Stimulated activated CD4-positive, alpha-beta T cell treated with anti-CD3 and anti-CD28 coated beads, Interleukin-1b, Interleukin-23, amount 100 ng/mL, for 4 hours (primary cell): ENCODE measurements at places on chromosomes 12 and 14.

DNA sequence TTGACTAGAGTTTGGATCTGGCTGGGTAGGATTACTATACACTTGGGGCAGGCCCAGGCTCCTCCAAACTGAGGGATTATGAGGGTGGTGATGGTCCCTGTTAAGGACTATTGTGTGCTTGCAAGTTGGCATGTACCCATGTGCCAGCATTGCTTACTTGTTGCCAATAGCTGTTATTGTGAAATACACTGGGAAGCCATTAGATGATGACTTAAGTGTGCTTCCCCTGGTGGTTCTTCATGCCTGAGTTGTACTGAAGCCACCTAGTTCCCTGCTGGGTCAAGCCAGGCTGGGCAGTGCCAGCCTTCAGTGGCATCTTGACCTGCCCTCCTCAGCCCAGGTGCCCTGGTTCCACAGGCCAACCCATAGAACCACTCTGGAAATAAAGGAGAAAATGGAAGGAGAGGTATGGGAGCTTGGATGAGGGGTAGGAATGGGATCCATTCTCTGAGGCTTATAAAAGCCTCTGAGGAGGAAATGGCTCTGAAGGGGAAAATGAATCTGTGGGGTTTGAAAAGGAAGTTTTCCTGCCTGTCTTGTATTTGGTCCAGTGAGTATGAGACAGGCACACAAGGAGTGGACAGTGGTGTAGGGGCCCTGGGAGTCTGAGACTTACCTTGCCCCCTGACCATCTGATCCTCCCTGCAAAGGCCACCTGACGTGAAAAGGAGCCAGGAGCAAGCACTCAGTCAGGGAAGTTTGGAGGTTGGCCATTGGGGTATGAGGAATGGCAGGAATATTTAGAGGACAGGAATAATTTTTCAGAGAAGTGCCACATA is 724 bp downstream of the LTB4R start:
- DNase-seq, result no peak

- DNase-seq, result no peak
These were observed 26.6 kb upstream of the LIMA1 start for GRCh38 chr12:50309950-50310349.

- DNase-seq, result no peak
These were observed 21.6 kb upstream of the GOLGA3 start for GRCh38 chr12:132850291-132850690.

GRCh38 chr14:72726444-72726843 is 167.5 kb downstream of the DPF3 start:
- no peak for DNase-seq

DNA sequence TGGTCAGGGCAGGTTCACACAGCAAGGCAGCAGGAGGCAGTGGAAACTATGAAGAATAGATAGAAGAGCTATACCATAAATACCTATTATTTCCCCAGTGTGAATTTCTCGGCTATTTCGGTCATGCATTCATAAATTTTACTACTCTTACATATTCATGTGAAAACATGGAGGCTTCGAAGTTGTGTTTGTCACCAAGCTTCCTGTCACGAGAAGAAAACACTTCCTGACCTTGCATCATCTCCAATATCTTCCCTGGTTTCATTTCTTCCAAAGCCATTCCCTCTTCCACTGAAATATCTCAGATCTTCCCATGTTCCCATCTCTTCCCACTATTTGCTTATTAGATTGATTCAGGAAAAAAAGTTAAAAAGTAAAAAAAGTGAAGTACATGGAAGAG is 80.4 kb downstream of the CPNE8 start:
- no peak for DNase-seq

DNA sequence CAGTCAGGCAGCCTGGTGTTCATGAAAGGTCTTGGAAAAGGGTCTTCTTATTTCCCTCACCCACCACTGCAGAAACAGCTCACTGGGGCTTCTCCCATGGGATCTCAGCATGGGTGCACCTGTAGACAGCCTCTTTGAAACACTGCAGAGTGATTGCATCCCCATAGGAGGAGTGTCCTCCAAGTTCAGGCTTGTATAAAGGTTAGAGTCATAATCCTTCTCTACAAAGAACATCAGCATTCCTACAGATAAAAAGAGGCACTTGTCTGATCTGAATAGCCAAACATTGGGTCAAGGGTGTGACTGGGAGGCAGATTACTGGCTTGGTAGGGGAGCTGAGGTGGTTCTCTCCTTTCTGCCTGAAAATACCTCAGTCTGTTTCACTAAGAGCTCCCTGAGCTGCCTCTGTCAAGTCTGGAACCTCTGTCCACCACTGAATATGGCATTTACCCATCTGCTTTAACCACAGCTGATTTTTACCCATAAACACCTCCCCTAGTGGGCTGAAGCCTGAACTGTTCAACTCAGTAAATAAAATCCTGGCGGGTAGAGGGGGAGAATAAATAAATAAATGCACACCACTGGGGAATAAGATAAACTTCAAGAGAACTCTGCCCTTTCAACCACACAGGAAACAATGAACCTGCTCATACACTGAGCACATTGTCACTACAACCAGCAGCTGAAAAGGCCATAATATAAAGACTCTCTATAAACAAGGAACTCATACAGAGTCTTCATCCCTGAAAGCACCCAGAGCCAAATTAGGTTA is 120.7 kb upstream of the SCAF11 start:
- DNase-seq, result no peak

DNA sequence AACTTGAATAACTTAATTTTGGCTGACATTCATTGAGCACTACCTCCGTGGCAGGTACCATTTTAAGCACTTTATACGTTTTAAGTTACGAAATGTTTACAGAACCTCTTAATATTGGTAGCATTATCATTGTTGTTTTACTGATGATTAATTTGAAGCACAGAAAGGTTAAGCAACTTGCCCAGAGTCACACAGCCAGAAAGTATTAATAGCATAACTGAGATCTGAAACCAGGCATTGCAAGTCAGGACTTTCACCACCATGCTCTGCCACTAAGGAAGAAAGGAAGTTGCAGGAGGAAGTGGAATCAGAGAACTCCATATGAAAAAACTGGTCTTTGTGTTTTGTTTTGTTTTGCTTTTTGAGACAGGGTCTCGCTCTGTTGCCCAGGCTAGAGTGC is 28.2 kb upstream of the BCAT1 start:
- no peak for DNase-seq

DNA sequence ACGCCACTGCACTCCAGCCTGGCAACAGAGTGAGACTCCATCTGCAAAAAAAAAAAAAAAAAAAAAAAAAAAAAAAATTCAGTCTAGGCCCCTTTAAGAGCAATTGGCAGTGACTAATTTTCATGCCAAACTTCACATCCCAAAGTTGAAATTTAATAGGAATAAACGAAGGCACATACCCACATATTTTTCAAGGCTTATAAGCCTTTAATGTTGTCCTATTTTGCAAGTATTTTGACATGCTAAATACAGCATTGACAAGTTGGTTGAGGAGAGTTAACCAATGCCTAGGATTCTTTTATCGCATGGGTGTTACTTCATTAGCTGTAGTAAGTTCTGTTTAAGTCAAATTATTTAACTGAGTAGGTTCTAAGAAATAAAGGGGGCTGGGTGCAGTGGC is 23.5 kb upstream of the HIP1R start:
- no peak for DNase-seq

DNA sequence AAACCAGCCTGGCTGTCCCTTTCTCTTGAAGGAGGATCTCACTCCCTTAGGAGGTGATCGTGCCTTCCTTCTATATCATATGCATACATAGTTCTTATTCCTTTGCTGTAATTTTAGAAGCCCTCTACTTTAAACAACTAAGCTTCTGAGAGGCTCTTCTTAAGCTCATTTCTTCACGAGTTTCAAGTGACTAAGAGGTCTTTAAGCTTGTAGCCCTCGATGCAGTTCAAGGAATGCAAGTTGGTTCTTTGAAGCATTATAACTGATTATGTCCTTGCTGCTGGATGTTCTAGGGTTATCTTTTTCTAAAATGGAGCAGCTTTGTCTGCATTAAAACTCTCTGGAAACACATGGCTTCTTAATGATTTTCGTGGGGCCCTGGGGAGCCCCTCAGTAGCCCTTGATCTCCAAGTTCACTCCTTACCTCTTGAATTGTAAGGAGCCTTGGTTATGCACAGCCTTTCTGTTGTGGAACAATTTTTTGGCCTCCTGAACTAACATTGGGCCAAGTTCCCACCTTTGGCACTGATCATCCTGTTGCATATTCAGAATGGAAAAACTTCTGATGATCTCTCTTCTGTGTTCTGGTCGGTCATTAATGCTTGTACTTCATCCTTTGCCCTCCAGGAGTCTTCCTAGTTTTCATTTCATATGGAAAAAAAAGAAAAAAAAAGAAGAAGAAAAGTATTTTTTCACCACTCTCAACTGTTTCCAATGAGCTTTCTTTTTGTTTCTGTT is 12.6 kb downstream of the RASSF8 start:
- DNase-seq, result no peak

- no peak for DNase-seq
These were observed 108.5 kb downstream of the DUSP6 start for GRCh38 chr12:89243771-89244170.

DNA sequence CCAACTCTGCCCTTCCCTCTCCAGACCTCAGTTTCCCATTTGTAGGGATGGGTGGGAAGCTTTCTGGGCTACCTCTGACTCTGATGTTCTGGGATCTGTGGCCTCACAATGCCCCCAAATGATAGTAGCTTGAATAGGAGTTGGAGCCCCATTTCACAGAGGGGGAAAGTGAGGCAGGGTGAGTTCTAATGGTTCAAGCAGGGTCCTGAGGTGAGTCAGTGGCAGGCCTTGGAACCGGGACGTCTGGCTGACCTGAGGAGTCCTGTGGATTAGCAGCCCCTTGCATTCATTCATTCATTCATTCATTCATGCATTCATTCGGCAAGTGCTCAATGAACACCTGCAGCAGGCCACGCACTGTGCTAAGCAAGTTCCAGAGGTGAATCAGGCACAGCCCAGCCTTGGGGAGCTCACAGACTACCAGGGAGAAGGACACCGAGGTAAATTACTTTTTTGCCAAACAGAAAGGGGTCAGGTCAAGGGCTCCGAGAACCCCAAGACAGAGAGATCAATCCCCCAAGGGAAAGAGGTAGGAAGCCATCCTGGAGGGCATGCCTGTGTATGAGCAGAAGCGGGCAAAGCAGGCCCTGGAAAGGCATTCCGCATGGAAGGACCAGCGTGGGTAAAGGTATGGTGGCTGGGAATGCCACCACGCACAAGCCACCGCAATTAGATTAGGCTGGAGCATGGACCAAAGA is 818 bp upstream of the TMEM119 start:
- no peak for DNase-seq

GRCh38 chr14:50619569-50620141 is 48.5 kb downstream of the SAV1 start:
- no peak for DNase-seq

GRCh38 chr12:116299064-116299463 is 21.6 kb upstream of the MED13L start:
- DNase-seq, result no peak

DNA sequence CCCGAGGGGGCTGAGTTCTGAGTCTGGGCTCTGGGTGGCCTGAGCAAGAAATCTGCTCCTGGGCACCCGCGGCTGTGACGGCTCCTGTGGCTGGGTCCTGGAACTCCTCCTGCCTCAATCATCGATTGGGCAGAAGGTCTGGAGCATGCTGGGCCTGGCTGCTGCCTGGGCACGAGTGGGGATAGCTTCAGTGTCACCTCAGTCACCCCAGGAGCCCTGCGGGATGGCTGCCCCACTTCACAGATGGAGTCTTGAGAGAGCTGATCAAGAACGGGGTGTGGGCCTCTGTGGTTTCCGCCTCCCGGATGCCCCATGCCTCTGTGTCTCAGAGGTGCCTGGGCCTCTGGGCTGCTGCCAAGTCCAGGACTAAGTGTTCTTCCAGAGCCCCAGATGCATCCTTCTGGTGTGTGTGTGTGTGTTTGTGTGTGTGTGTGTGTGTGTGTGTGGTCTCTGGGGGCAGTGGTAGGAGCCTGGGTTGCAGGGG is 185.6 kb upstream of the C14orf180 start:
- peak; percentile 21 for DNase-seq

DNA sequence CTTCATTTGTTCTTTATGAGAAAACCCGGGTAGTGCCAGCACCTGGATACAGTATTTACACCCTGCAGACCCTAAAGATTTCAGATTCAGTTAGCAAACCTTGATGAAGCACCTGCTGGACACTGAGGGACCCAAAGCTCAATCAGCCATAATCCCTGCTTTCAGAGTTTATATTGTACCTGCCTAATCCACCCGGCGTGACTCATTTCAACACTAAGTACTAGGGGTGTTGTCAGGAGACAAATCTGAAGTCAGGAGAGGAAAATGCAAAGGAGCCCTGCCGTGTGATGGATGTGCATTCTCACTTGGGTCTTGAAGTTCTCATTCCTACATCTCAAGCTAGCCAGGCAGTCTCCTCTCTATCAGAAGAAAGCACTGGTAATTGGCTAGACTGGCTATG is 176.7 kb upstream of the BCL2L14 start:
- DNase-seq, result no peak

DNA sequence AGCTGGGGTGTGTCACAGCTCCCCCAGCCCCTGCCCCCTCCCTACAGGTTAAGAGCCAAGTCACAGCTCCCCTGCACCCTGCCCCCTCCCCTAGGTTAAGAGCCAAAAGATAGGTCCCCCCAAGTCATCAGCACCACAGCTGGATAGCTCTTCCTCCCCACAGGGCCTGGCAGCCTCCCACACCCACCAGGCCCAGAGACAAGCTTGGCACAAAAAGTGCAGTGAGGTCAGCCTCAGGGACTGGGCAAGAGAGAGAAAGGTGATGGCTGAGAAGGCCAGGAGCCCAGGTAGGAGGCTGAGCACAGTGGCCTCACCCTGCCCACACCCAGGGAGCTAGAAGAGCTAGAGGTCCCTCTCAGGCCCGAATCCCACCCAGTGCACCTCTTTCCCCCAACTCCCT is 8.7 kb downstream of the ITGA7 start:
- no peak for DNase-seq

- DNase-seq, result no peak
These were observed 657.1 kb downstream of the TMTC2 start for GRCh38 chr12:83343767-83344166.

GRCh38 chr12:1811281-1811947 is 9.0 kb upstream of the LRTM2 start:
- DNase-seq, result peak; percentile 39

DNA sequence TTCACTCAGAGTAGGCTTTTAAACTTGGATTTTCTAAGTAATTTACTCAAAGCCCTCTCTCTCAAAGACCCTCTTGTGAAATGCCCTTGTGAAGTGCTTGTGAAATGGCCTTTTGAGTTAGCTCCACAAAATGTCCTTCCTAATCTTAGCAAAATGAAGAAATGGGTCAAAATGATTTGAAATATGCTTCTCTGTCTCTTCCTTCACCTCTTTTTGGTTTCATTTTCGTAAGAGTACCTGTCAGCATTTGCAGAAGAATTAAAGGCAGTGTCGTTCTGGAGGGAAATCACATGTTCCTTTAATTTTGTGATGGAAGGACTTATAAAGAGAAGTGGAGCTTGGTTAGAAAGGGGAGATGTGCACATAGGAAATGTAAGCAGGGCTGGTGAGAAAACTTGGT is 93.7 kb downstream of the HMGA2 start:
- DNase-seq, result no peak

DNA sequence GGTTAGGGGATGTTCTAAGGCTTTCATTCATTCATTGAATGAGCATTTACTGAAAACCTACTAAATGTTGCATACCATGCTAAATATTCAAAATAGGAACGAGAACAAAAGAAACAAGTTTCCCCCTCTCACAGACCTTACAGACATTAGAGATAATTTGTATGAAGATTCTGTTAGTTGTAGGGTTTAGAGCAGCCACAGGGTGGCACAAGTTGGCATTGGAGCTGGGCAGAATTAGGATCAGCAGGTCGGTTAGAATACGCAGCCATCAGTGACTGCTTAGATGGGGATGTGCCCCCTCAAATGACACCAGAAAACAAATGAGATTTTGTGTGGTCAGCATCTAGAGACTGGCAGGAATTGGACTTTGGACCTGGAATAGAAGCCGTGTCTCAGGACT is 166.3 kb upstream of the DAAM1 start:
- DNase-seq, result no peak

- DNase-seq, result no peak
These were observed 225.6 kb downstream of the DUSP6 start for GRCh38 chr12:89126712-89127111.
